ENCODE measurements at places on chromosomes 2 and 18.
A peak's percentile ranks its signal among the peaks of the same experiment; 100 is the strongest.

GRCh38 chr18:12770469-12771219 is 67.8 kb downstream of the PSMG2 start:
- no peak for DNase-seq

DNA sequence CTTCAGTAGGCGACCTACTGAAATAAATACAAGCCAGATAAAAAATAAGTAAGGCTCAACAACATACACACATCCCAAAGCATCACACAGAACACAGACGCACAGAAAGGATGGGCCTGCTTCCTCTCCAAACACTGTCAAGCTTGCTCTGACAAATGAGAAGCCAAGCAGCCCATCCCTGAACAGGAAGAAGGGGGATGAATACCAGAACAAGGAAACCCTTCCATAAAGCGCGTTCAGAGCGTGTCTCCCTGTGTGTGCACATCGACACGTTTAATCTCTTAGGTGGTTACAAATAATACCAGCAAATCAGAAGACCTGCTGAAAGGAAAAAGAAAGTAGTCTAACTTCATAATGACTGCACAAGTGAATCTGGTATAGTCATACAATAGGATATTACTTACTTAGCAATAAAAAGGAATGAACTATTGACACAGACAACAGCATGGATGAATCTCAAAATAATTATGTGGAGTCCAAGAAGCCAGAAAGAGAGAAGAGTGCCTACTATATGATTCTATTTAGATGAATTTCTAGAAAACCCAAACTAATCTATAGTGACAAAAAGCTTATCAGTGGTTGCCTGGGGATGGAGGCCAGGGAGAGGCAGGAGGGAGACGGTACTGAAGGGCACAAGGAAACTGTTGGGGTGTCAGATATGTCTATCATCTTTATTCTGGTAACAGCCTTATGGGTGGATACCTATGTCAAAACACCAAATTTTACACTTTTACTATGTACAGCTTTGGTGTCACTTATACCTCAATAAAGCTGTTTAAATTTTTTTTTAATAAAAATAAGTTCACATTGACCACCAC is 26.8 kb downstream of the MBOAT2 start:
- DNase-seq = no peak

DNA sequence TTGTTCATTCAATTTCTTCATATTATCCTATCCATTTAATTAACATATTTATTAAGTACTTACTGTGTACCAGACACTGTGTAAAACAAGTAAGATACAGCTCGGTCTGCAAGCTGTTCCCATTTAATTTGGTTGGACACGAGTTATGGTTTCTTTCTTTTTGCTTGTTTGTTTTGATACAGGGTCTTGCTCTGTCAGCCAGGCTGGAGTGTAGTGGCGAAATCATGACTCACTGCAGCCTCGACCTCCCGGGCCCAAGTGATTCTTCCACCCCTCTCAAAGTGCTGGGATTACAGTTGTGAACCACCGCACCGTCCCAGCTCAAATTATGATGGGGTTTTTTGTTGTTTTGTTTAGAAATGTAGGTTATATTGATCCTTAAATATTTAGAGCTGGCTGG is 9.0 kb downstream of the CYBRD1 start:
- DNase-seq = no peak

GRCh38 chr2:24245986-24246776 is 71.3 kb downstream of the FAM228A start:
- no peak for DNase-seq

- DNase-seq = peak; percentile 66
Measured at GRCh38 chr2:175004980-175005732, at the start of gene CHN1. CHN1 (minus strand) TSS chr2:175005381; CDS start chr2:175004912, 469 bp downstream.

- no peak for DNase-seq
Measured at GRCh38 chr2:150357770-150358467, 129.5 kb downstream of the RND3 start.

GRCh38 chr2:74440378-74441169 is 1.2 kb downstream of the RTKN start:
- DNase-seq = peak; percentile 95

GRCh38 chr2:102140377-102140776 is 2.2 kb upstream of the IL1R1 start:
- no peak for DNase-seq

GRCh38 chr2:101012054-101012705 is 10.1 kb downstream of the RPL31 start:
- DNase-seq = no peak

- DNase-seq = no peak
Measured at GRCh38 chr2:12080360-12080759, 333.9 kb downstream of the LPIN1 start.

DNA sequence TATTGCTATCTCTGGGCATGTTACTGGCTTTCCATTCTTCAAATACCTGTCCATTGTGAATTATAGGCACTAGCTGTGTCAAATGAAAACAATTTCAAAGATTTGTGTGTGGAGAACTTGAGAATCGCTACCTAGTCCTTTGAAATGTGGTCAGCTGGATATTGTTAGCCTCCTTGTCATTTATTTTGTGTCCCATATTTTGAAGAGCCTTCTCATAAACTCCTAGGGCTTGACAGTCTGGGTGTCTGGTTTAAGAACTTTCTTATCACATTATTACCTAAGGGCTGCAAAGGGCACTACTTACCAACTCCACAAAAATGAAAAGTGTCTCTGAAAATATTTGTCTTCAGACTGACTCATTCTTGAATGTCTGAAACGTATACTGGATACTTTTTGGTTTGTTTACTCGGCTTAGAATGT is 50.2 kb downstream of the COL4A3 start:
- no peak for DNase-seq

- DNase-seq = no peak
Measured at GRCh38 chr2:163756588-163756987, 20.8 kb upstream of the FIGN start.

DNA sequence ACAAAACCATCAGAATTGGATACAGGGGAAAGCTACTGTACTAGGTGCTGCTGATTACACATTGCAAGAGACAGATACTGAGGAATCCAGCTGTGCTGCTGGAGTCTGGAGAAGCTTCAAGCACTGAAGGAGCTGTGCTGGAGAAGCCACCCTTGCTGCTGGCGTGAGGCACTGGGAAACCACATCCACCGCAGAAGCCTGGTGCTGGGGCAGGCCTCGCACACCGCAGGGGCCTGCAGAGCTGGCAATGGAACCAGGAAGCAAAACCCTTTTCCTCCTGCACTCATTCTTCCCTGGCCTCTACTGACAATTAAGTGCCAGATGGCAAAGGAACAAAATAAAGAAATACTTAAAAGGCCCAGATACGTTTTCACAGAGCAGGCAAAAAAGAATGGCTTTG is 94.4 kb upstream of the MSH6 start:
- DNase-seq = no peak

- no peak for DNase-seq
Measured at GRCh38 chr2:17413036-17413435, 105.2 kb downstream of the RAD51AP2 start.

GRCh38 chr2:177143444-177143843 is 69.2 kb upstream of the HNRNPA3 start:
- DNase-seq = no peak

- DNase-seq = no peak
Measured at GRCh38 chr18:51425889-51426288, 228.4 kb upstream of the MEX3C start.

DNA sequence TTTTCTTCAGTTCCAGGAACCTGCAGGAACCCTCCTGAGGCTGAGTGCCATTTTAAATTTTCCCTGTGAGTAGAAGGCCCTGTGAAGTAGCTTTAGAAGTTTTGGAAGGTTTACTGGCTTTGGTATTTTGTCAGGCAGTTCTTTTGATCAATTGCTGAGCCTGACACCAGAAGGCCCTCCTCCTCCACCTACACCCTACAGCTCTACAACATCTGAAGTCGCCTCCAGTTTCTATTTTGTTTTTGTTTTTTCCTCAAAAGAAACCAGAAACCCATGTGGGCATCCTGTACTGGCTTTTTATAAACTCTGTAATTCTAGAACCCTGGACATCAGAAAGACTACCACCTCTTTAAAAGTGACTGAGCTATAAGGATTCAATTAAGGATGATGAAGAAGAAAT is 153.7 kb downstream of the NRXN1 start:
- DNase-seq = no peak

DNA sequence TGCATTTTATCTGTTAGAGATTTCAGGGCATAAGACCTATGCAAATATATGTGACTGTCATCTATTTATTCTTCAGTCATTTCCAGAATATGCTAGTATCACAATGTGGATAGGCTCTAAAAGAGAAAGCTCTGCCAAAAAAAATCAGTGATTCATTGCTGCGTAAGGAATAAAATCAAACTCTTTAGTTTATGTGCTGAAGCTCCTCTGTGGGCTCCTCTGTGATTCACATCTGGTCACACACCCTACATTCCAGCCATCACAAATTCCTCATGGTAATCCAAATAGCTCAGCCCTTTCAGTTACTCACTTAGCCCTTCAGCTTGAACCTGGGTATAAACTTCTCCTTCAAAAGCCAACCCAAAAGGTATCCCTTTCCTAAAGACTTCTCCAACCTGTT is 21.4 kb downstream of the DLGAP1 start:
- no peak for DNase-seq

GRCh38 chr2:238743243-238744065 is 104.4 kb upstream of the TWIST2 start:
- no peak for DNase-seq

GRCh38 chr2:240620859-240621258 is 4.4 kb upstream of the GPR35 start:
- DNase-seq = no peak

- DNase-seq = no peak
Measured at GRCh38 chr18:54358495-54359040, 862 bp downstream of the C18orf54 start.

- peak; percentile 23 for DNase-seq
Measured at GRCh38 chr18:63578357-63578958, 8.7 kb upstream of the SERPINB13 start.

GRCh38 chr2:19140463-19141208 is 217.8 kb downstream of the OSR1 start:
- peak; percentile 99 for DNase-seq

DNA sequence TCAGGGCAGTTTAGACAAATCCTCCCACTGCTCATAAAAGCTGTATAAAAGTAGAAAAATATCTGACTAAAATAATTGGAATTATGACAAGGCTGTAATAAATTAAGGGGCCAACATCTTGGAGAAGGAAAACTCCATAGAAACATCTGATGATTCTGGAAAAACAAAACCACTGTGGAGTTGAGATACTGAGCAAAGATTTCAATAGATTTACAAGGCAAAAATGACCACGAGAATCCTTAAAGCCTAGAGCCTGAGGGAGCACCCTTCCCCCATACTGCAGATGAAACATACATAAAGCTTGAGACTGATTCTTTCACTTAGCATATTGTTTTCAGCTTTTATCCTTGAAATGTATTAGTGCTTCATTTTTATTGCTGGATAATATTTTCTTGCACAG is 286.4 kb upstream of the MMADHC start:
- DNase-seq = no peak

DNA sequence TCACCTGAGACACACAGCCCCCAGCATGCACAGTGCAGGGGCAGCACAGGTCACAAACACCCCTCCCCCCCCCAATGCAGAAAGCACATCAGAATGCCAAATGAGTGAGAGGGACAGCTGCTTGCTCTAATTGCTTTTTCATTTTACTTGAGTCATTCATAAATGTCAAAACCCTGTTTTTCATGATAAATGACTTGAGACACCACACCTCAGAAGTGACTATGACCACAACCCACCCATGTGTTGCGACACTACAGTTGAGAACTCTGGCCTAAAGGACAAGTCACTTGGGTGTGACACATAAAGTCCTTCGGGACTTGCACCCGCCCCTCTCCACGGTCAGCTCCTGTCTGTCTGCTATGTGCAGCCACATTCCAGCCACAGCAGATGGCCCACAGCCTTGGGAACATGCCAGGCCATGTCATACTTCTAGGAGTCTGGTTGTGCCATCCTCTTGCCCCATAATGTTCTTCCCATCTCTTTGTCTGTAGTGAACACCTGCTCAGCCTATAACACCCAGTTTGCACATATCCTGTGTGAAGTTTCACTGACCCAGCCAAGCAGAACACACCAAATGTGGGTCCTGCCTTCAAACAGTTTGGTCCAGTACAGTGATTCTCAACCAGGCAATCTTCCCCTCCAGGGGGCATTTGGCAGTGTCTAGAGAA is 30.2 kb upstream of the RIOK3 start:
- DNase-seq = peak; percentile 66

- no peak for DNase-seq
Measured at GRCh38 chr2:28082131-28082530, 191.6 kb downstream of the BABAM2 start.

DNA sequence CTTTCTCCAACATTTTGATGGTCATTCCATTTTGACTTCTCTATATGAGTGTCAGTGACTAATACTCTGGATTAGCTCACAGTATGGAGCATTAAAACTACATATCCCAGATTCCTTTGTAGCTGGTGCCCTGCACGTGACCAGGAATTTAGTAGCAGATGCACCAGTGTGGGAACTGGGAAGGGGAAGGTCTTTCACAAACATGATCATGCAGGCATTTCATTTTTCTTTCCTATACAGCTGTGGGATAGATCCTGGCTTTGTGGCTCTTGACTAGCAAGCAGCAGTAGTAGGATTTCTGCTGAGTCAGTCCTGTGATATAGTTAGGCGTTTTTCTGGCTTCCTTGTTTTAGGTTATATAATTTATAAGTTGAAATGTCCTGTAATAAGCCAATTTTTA is 971.0 kb upstream of the CDH2 start:
- DNase-seq = no peak

- no peak for DNase-seq
Measured at GRCh38 chr2:182481676-182482075, 54.8 kb upstream of the PDE1A start.

- peak; percentile 16 for DNase-seq
Measured at GRCh38 chr2:65710779-65711295, 278.4 kb upstream of the SPRED2 start.

GRCh38 chr2:71801969-71802368 is 345.7 kb downstream of the CYP26B1 start:
- peak; percentile 42 for DNase-seq

GRCh38 chr2:143689541-143689940 is 560.3 kb downstream of the ARHGAP15 start:
- no peak for DNase-seq

DNA sequence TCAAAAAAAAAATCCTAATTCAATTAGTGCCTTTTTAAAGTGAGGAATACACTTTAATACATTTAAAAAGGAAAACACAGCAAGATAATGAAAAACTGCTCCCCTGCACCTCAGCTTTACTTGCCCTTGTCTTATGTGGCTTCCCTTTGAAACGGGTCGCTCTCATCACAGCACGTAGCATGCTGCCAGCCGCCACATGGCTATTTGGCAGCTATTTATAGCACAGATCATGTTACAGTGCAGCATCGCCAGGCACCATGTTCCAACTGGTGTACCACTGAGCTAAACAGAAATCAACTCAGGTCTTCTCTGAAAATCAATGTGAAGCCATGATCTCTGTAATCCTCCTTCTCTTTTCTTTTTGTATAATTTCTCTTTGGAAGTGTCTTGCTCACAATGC is 65.1 kb downstream of the TMEM182 start:
- no peak for DNase-seq
